ENCODE measurements at places on chromosomes 6 and 20. TPM values are rescaled to one million over a fixed set of nuclear protein-coding genes. Genes with fewer than 3 reads are reported as not detected.

The ULBP2 gene
- total RNA-seq = 4.6 TPM

The SIGLEC1 gene
- total RNA-seq = not detected

The APCDD1L gene
- total RNA-seq = not detected

The ELOVL4 gene
- total RNA-seq = 1.8 TPM

The RAE1 gene
- total RNA-seq = 65.9 TPM

The NKAPL gene
- total RNA-seq = not detected

The MCHR2 gene
- total RNA-seq = not detected

The TREML1 gene
- total RNA-seq = not detected

The ATP6V1G2 gene
- 0.40 TPM for total RNA-seq

The SLC22A23 gene
- 10.4 TPM for total RNA-seq

The PTCRA gene
- not detected for total RNA-seq

The TRIM31 gene
- total RNA-seq = 2.0 TPM

The CYP24A1 gene
- total RNA-seq = 652 TPM

The ARID1B gene
- 17.9 TPM for total RNA-seq

The STXBP5 gene
- total RNA-seq = 12.7 TPM

Data from A549 treated with DMSO at 1 μM for 4 hours (cell line).